ENCODE measurements at places on chromosomes 1 and 21.

GRCh38 chr1:208644401-208645160 is 400.4 kb upstream of the PLXNA2 start:
- no peak for DNase-seq

DNA sequence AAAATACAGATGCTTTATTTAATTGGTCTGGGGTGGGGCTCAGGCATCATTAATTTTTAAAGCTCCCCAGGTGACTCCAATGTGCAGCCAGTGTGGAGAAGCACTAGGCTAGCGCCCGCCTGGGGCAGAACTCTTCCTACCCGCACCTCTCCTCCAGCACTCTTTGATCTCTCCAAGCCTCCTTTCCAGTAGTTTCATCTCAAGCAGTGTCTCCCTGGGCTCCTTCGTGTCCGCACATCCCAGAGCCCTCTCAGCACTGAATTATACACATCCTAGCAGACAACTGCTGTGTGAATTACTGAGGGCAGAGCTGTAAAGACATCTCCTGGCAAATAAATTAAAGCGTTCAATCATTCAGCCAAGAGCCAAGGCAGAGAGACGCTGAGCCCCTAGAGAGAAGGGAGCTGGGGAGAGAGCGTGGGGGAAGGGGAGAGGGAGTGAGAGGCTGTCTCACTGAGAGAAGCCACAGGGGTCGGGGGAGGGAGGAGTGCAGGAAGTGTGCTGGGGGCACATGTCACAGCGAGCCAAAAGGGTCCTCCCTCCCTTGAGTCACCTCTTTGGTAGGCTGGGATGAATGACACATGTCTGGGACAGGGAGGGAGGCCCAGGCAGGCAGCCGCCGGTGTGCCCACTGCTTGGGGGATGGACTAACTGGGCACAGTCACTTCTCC is 21.0 kb upstream of the PARP1 start:
- no peak for DNase-seq

GRCh38 chr1:64686828-64687724 is 57.8 kb upstream of the RAVER2 start:
- no peak for DNase-seq

- DNase-seq: no peak
These were observed 6.3 kb upstream of the SRARP start for GRCh38 chr1:15997637-15998280.

DNA sequence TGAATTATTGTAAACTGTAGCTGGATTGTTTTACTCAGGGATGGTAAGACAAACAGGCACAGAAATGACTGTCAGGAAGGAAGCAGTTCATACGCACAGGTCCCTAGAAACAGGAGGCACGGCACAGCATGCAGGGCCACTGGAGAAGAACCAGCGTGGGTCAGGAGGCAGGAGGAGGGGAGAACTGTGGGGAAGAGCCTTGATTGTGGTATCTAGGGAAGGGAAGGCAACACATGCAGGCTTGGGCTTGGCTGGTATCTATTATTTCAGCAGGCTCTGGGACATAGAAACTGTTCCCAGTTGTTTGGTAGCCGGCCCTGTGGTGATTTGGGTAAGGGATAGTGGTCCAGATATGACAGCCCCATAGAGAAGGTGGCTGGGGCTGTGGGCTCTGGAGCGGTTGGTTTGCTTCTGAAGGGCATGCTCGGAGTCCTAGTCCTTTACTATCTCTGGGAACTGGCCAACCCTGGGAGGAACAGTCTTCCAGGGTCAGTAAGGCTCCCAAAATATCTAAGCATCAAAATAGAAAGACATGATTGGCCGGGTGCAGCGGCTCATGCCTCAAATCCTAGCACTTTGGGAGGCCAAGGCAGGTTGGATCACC is 43.1 kb upstream of the CCSAP start:
- DNase-seq: no peak

All from activated CD8-positive, alpha-beta memory T cell treated with anti-CD3 and anti-CD28 coated beads for 1 hour (primary cell).